ENCODE measurements at places on chromosomes 2 and 18. TPM values are rescaled to one million over a fixed set of nuclear protein-coding genes. Genes with fewer than 3 reads are reported as not detected.

DNA sequence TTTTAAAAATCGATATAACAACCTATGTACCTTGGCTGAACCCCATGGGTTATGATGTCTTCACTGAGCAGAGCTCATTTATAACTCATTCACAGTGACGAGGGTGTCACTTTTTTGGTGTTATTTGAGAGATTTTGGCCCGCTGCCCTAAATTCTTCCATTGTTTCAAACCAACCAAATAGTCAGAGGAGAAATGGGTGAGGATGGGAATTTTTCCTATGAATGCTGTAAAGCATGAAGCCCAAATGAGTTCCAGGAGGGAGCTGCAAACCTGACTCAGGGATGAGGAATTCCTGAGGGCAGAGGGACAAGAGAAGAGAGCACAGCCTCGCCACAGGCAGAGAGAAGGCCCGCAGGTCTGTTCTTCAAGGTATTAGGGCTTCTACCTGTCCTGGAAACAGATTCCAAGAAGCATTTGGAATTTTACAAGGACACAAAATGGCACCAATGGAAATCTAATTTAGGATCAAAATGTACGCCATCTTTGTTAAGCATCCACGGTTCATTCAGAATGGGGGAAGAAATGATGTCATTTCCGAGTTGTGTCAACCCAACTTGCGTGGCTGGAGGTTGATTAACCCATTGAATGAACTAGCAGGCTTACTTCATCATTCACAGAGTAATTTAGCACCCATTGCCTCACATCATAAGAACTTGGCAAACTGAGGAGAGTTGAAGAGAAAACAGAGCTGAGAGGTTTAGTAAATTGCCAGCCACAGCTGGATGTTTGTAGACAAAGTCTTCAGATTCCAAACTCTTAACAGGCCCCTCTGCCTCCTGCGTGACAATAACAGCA is 133.5 kb downstream of the LAMA3 start:
- H3K27ac ChIP-seq = no peak overlapping the region
- peaks cover 3% of the 10 kb centered on the region for H3K4me1 ChIP-seq
- no peak overlapping the region for H3K4me3 ChIP-seq
- no peaks in the 10 kb centered on the region for H3K36me3 ChIP-seq

The DSG1 gene
- not detected for total RNA-seq

DNA sequence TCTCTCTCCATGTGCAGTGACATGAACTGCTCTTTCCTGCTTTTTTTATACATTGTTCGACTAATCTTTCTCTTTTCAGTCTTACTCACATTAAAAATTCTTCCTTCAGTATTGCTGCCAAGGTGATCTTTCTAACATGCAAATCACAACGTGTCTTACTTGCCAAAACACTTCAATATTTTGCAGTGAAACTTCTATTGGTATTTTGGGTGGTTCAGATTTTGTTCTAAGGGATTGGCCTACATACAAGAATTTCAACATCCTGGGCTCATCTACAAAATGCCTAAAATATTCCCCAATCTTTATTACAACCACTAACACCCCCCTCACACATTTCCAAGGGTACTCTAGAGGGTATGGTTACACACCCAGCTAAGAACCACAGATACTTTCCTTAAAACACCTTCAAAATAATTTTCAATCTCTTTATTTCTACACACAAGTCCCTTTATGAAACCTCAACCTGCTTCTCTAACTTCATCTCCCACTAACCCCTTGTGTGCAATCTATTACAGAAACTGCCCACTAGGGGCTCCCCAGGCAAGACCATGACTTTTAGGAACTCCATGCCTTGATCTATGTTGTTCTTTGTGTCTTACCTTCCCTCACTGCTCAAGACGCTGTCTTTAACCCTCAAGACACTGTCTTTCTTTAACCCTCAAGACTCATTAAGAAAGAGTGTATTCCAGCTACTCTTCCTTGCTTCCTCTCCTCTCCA is 50.9 kb downstream of the COL3A1 start:
- no peak overlapping the region for H3K4me3 ChIP-seq
- no peaks in the 10 kb centered on the region for H3K36me3 ChIP-seq

The HRH4 gene
- total RNA-seq = 1.3 TPM

The TCF7L1 gene
- total RNA-seq = 15.1 TPM

The UGT1A10 gene
- total RNA-seq = not detected

GRCh38 chr2:29106980-29107388 is 8.2 kb upstream of the CLIP4 start:
- no peak overlapping the region for H3K27ac ChIP-seq
- H3K4me3 ChIP-seq = no peak overlapping the region
- no peaks in the 10 kb centered on the region for H3K36me3 ChIP-seq
- no peak for DNase-seq

The ASAP2 gene
- total RNA-seq = 1.4 TPM

- H3K4me1 ChIP-seq = no peaks in the 10 kb centered on the region
- no peak overlapping the region for H3K4me3 ChIP-seq
- no peak for DNase-seq
- H3K27ac ChIP-seq = no peak overlapping the region
- no peaks in the 10 kb centered on the region for H3K27me3 ChIP-seq
These were observed 412.0 kb upstream of the LYPD1 start for GRCh38 chr2:133082034-133082433.

All from spleen (tissue), 13 donors.